ENCODE measurements at places on chromosomes 6 and 20.

GRCh38 chr6:5174756-5175549, 85.8 kb downstream of the LYRM4 start:
- DNase-seq = no peak

GRCh38 chr6:129657483-129657882, 52.5 kb downstream of the ARHGAP18 start:
- no peak for DNase-seq

DNA sequence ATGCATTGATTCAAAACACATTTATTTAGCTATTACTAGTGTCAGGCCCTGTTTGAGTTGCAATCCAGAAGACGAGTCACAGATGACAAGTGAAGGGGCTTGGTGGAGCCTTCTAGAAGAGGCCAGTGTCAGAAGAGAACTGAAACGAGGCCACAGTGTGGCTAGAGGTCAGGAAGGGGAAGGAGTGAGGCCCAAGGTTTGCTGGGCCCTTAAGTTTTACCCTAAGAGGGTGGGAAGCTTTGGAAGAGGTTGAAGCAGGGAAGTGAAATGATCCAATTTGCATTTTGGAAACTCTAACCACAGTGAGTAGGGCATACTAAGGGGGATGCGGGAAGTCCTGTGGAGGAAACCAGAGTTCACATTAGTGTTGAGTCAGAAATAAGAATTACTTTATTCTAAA, 25.0 kb downstream of the TTK start:
- DNase-seq = no peak

GRCh38 chr6:11791354-11792107, 12.9 kb upstream of the ADTRP start:
- DNase-seq = no peak

DNA sequence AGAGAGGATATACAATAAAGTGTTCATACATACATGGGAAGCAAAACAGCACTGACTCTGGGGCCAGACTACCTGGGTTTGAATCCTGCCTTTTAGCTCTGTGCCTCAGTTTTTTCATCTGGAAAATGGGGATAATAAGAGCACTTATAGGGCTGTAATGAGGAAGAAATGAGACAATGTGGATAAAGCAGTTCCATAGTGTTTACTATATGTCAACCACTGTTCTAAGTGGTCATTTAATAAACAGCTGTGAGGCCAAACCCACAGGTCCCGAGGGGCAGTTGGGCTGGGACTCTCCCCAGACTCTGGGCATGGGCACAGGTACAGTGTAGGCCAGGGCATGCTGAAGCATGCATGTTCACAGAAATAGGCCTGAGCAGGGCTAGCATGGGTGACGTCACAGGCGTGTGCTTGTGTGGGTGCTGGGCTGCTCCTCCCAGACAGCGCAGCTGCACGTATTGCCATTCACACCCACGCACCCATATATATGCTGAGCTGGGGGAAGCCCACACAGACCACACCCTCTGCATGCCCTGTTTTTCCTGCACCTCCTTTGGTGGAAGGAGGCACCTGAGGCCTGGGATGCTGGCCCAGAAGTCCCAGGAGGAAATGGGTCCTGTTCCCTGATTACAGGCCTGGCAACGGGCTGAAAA, 3.5 kb upstream of the PLCG1 start:
- no peak for DNase-seq

- no peak for DNase-seq
Measured at GRCh38 chr6:166420351-166420750, 37.6 kb upstream of the MPC1 start.

DNA sequence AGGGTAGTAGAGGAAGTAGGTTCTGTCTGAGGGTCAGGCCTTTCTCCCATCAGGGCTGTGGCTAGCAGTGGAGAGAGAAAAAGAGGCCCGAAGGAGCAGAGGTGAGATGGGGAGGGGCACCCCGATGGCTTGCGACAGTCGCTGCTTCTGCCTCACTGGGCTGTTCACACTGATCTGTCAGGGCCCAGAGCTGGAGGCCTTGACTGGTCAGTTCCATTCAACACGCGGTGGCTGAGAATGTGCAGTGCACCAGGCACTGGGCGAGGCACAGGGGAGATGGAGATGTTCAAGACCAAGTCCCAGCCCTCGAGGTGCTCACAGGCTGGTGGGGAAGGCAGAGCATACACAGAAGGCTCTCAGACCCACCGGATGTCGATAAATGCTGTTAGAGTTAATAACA, 21.4 kb downstream of the SLC12A5 start:
- DNase-seq = no peak

- no peak for DNase-seq
Measured at GRCh38 chr20:16423311-16424212, 149.7 kb downstream of the KIF16B start.

- no peak for DNase-seq
Measured at GRCh38 chr20:18532626-18533025, 24.9 kb downstream of the SEC23B start.

DNA sequence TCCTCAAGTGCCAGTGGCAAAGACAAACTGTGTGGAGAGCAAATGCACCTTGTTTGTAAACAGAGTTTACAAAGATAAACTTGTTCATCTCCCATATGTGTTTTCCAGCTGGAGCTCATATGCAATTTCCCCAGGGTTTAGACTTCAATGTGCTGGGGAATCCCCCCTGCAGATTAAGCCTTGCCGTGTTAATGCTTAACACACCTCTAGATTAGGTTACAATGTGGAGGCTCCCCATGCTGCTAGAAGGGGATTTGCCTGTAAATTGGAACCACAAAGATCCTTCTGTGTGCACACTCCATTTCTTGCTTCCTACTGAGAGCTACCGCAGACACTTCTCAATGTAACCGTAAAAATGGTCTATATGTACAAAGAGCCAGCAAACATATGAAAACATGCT, 263.1 kb downstream of the TBX18 start:
- no peak for DNase-seq

DNA sequence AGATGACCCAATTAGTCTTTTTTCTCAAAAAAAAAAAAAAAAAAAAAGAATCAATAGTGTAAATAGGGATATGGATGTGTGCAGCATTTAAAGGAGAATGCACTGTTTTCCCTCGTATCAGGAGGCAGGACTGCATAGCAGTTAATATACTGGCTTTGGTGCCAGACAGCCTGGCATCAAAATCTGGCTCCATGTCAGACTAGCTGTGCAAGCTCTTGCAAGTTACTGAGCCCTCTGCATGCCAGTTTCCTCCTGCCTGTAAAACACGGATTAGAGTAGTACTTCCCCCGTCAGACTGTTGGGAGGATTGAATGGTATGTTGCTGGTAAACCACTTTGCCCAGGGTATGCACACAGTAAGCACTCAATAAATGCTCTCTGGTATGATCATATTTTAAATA, 594.2 kb upstream of the CHD6 start:
- no peak for DNase-seq

- no peak for DNase-seq
Measured at GRCh38 chr20:577167-577791, 32.8 kb downstream of the TCF15 start.

GRCh38 chr6:11430036-11430435, 107.5 kb upstream of the TMEM170B start:
- DNase-seq = no peak

DNA sequence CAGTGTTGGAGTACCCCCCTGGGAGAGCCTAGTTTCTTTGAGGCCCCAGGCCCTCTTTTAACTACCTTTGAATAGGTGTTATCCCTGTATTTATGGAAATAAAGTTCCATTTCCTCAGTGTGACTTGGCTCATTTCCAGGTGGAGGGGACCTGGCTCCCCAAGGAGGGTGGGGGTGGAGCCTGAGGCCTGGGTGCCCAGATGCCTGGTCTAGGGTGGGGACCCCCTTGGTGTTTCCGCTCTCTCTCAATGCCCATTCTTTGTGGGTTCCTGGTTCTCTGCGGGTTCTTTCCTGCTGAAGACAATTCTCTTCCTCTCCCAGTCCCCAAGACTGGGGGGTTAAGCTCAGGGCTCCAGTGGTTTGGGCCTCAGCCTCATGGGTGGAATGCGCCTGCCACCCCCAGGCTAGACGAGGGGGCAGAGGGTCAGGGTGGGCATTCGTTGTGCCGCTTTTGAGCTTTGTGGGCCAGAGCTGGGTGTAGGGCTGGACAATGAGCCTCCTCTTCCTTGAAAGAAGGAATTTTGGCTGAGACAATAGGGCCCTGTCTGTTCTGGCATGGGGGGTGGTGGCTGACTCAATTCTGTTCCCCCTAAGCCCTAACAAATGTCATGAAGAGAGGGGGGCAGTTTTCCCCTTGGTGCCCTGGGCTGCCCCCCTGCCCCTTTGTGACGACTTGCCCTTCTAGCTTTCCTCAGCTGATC, 686 bp upstream of the EGFL8 start:
- no peak for DNase-seq

GRCh38 chr6:92810913-92811312, 608.4 kb downstream of the EPHA7 start:
- DNase-seq = no peak

DNA sequence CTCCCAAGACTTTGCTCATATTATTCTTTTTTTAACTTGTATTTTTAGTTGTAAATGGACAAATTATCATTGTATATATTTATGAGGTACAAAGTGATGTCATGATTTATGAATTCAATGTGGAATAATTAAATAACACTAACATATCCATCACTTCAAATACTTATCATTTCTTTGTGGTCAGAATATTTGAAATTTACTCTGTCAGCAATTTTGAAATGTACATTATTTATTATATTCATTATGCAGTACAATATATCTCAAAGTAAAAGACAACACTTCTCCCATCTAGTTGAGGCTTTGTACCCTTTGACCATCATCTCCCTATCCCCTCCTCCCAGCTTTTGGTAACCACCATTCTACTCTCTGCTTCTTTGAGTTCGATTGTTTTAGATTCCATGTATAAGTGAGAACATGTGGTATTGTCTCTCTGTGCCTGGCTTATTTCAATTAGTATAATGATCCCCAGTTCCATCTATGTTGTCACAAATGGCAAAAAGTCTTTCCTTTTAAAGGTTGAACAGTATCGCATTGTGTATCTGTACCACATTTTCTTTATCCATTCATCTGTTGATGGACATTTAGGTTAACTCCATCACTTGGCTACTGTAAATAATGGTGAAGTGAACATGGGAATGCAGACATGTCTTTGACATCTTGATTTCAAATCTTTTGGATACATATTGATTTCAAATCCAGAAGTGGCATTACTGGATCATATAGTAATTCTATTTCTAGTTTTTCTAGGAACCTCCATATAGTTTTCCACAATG, 197.2 kb downstream of the KIF6 start:
- DNase-seq = no peak

- no peak for DNase-seq
Measured at GRCh38 chr6:106097411-106098231, 11.5 kb downstream of the PRDM1 start.

GRCh38 chr6:170388113-170388512, 81.6 kb downstream of the FAM120B start:
- no peak for DNase-seq

- no peak for DNase-seq
Measured at GRCh38 chr6:39841291-39841690, 49.1 kb downstream of the DAAM2 start.

DNA sequence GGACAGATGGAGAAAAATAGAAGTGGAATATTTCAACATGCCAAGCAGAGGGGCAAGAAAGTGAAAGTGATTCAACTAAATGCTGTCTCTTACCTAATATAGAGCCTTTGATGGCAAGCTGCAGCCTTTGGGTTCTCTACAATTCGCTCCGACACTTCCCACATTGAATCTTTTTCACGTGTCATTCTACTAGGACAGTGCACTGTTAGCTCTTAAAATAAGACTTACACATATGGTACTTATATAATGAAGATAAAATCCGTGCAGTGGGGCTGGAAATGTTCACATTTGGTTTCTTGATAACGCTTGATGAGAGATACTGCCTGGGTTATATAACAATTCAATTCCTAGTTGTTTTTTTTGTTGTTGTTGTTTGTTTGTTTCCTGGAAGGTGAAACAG, 502.4 kb downstream of the LMBRD1 start:
- no peak for DNase-seq

DNA sequence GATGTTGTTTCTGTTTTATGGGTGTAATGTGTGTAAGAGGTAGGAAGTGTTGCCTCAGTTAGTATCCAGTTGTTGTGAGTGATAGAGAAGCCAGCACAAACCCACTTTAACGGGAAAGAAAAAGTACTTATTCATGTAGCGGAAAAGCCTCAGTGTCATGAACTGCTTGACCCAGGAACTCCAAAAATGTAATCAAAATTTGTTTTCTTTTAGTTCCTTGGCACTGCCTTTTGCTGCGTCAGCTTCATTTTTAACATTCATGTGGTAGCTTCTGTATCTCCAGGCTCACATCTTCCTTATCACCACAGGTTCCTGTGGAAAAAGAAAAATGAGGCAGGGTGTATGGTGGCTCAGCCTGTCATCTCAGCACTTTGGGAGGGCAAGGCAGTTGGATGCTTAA, 46.4 kb upstream of the CCDC28A start:
- no peak for DNase-seq

GRCh38 chr6:109306733-109307132, 75.5 kb downstream of the CD164 start:
- no peak for DNase-seq

GRCh38 chr20:23048283-23049200, 930 bp downstream of the THBD start:
- peak; percentile 51 for DNase-seq

- no peak for DNase-seq
Measured at GRCh38 chr6:36925809-36926208, 28.7 kb upstream of the PI16 start.

DNA sequence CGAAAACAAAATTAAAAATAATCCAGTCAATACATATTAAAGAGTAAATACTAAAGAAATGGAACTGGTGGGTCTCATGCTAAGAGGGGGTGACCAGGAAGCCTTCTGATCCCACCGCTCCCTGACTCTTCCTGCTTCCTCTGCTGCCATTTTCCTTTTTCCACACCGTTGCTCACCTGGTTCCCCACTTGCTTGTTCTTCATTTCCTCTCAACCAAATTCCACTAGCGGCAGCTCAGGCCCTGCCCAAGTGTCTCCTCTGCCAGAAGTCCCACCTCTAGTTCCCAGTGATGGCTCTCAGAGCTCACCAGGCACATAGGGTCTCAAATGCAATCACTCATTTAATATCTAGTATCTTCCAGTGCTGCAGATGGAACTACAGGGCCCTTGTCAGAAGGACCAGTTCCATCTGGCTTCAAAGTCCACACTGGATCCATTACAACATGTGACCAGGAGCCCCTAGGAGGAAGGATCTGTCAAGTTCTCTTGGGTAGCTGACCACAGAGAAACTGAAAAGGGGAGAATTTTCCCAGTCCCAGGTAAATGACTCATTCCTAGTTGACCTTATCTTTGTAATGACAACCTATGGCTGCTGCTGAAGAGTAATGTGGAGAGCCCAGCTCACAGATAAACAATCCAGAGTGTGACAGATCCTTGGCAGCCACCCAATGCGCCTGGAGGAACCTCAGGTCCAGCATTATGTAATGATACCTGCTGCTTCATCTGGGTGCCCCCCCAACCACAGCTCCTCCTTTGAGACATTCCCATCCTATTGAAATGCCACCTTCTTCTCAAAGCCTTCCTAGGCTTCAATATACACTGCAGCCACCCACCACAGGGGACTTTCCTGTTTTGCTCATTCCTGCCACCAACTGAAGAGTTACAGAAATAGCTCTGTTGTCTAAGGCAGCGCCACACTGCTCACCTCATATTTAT, 38.2 kb downstream of the ELMO2 start:
- no peak for DNase-seq
